Epithelial cell of proximal tubule (primary cell): ENCODE measurements at places on chromosomes 2 and 18. TPM values are rescaled to one million over a fixed set of nuclear protein-coding genes. Genes with fewer than 3 reads are reported as not detected.

The PHLPP1 gene
- total RNA-seq, result 4.7 and 9.0 TPM in 2 replicates

The PRKAG3 gene
- total RNA-seq, result not detected in 2 replicates

The IL1RN gene
- total RNA-seq, result 0.29 and 1.1 TPM in 2 replicates

- DNase-seq, result peak; percentile 27
Measured at GRCh38 chr2:37832590-37833197, 92.4 kb upstream of the RMDN2 start.
